Activated CD8-positive, alpha-beta memory T cell treated with anti-CD3 and anti-CD28 coated beads, Interleukin-2, amount 10 ng/mL, durations not matched to agents 7 days and 5 days (primary cell): ENCODE measurements at places on chromosomes 3 and 15. TPM values are rescaled to one million over a fixed set of nuclear protein-coding genes. Genes with fewer than 3 reads are reported as not detected.

SLC15A2 gene
- 4.8 TPM for total RNA-seq

- H3K4me1 ChIP-seq, result peaks cover 4% of the 10 kb centered on the region
- no peak overlapping the region for H3K27ac ChIP-seq
- no peak overlapping the region for H3K4me3 ChIP-seq
- H3K27me3 ChIP-seq, result peaks cover 13% of the 10 kb centered on the region
Measured at GRCh38 chr3:128697341-128697740, 28.6 kb upstream of the RAB7A start.

GRCh38 chr3:110753516-110753915, 318.1 kb upstream of the NECTIN3 start:
- H3K4me3 ChIP-seq, result no peak overlapping the region
- H3K36me3 ChIP-seq, result no peaks in the 10 kb centered on the region
- no peaks in the 10 kb centered on the region for H3K4me1 ChIP-seq
- no peak overlapping the region for H3K27ac ChIP-seq
- DNase-seq, result no peak
- no peaks in the 10 kb centered on the region for H3K27me3 ChIP-seq

DNA sequence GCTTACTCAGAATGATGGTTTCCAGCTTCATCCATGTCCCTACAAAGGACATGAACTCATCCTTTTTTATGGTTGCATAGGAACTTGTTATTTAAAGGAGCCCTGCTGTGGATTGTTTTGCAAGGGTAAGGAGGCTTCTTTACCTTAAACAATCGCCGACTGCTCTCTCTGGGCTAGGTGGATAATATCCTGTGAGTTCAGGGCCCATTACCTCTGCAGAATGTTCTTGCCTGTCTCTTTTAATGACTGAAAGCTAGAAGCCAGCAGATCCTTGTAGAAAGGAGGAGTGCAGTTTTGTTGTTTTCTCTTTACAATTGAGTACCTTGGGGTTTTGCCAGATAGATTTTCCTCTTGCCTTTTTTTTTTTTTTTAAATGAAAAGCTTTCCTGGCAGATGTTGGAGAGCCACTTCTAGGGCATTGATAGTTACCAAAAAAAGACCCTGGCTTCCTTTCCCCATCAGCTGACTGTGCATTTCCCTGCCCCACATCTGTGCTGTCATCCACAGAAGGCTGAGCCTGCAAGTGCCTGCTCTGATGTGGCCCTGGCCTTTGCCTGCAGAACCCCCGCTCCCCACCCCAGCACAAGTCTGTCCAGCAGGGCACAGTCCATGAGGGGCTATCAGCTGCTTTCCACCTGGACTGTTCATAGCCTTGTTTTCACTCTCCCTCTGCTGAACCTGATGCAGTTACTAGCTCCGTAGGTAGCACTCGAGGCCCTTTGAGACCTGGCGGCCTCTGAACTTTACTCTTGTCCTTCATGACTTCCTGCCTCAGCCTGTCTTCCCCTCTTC, 113.1 kb downstream of the CHCHD6 start:
- H3K27me3 ChIP-seq, result no peaks in the 10 kb centered on the region
- peaks cover 3% of the 10 kb centered on the region for H3K36me3 ChIP-seq
- no peaks in the 10 kb centered on the region for H3K4me1 ChIP-seq
- H3K4me3 ChIP-seq, result no peak overlapping the region

- peaks cover 49% of the 10 kb centered on the region for H3K36me3 ChIP-seq
- DNase-seq, result no peak
- no peak overlapping the region for H3K27ac ChIP-seq
- no peaks in the 10 kb centered on the region for H3K4me1 ChIP-seq
- H3K4me3 ChIP-seq, result no peak overlapping the region
Measured at GRCh38 chr15:61951949-61952348, 108.3 kb downstream of the VPS13C start.

ANXA2 gene
- total RNA-seq, result 382 TPM

GRCh38 chr3:29484633-29485032, 203.8 kb downstream of the RBMS3 start:
- no peaks in the 10 kb centered on the region for H3K27me3 ChIP-seq
- H3K36me3 ChIP-seq, result no peaks in the 10 kb centered on the region
- no peaks in the 10 kb centered on the region for H3K4me1 ChIP-seq
- no peak overlapping the region for H3K27ac ChIP-seq

GRCh38 chr3:44396200-44397171, 57.9 kb downstream of the TCAIM start:
- peaks cover under 1% of the 10 kb centered on the region for H3K4me1 ChIP-seq
- H3K27me3 ChIP-seq, result no peaks in the 10 kb centered on the region
- no peak overlapping the region for H3K4me3 ChIP-seq
- H3K27ac ChIP-seq, result no peak overlapping the region
- no peak for DNase-seq

- H3K27ac ChIP-seq, result no peak overlapping the region
- no peaks in the 10 kb centered on the region for H3K4me1 ChIP-seq
- H3K27me3 ChIP-seq, result peaks cover 22% of the 10 kb centered on the region
- DNase-seq, result no peak
- no peak overlapping the region for H3K4me3 ChIP-seq
Measured at GRCh38 chr15:99210334-99210733, 39.0 kb downstream of the TTC23 start.

DNA sequence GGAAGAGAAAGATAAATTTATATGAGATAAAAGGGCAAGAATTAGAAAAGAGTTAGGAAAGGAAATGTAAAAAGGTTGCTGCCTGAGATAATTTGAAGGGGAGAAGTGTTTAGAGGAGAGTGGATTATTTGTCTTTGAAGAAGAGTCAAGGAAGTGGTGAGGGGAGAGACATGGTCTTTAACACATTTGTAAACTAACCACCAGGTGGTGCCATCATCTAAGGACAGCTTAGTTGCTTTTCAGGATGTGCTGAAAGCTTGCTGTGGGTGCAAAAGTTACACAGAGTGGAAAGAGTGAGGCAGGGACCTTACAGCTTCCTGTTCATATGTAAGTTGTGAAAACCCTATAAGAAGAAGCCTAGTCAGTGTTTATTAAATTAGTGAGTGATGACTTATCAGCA, 114.1 kb upstream of the DNAJC19 start:
- no peaks in the 10 kb centered on the region for H3K4me1 ChIP-seq
- H3K27ac ChIP-seq, result no peak overlapping the region
- H3K27me3 ChIP-seq, result no peaks in the 10 kb centered on the region

- no peak overlapping the region for H3K4me3 ChIP-seq
- H3K27me3 ChIP-seq, result no peaks in the 10 kb centered on the region
- H3K4me1 ChIP-seq, result peaks cover 22% of the 10 kb centered on the region
- no peak for DNase-seq
- H3K36me3 ChIP-seq, result no peaks in the 10 kb centered on the region
- no peak overlapping the region for H3K27ac ChIP-seq
Measured at GRCh38 chr3:52305926-52306325, 10.2 kb upstream of the DNAH1 start.

NBEAL2 gene
- 262 TPM for total RNA-seq

- peaks cover 18% of the 10 kb centered on the region for H3K4me1 ChIP-seq
- H3K27ac ChIP-seq, result no peak overlapping the region
- DNase-seq, result no peak
- H3K36me3 ChIP-seq, result no peaks in the 10 kb centered on the region
- no peak overlapping the region for H3K4me3 ChIP-seq
Measured at GRCh38 chr3:32506466-32506865, 3.8 kb upstream of the CMTM6 start.

- H3K27ac ChIP-seq, result no peak overlapping the region
- H3K4me3 ChIP-seq, result no peak overlapping the region
- no peaks in the 10 kb centered on the region for H3K4me1 ChIP-seq
Measured at GRCh38 chr15:26804063-26804804, 31.4 kb upstream of the GABRB3 start.

DNA sequence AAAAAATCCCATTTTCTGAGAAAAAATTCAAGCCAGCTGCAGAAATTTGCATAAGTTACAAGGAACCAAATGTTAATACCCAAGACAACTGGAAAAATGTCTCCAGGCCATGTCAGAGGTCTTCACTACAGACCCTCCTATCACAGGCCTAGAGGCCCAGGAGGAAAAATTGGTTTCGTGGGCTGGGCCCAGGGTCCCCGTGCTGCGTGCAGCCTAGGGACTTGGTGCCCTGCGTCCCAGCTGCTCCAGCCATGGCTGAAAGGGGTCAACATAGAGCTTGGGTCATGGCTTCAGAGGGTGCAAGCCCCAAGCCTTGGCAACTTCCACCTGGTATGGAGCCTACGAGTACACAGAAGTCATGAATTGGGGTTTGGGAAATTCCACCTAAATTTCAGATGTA, 78.0 kb downstream of the MYH15 start:
- DNase-seq, result no peak
- peaks cover 12% of the 10 kb centered on the region for H3K36me3 ChIP-seq
- peaks cover 13% of the 10 kb centered on the region for H3K4me1 ChIP-seq
- H3K27me3 ChIP-seq, result no peaks in the 10 kb centered on the region

DNA sequence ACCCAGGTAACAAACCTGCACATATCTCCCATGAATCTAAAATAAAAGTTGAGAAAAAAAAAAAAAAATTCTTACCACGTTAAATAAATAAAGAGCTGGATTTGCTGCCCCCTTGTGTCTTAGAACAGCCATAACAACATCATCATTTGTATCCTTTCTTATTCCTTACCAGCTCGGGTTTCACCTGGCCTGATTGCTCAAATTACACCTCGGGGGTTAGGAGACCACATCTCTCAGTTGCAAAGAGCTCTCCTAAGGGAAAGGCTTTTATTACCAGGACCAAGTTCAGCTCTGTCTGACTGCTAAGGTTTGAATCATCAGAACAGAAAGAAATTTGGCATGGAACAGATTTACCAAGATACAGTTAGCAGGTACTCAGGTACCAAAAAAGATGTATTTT, 25.8 kb upstream of the RPL39L start:
- H3K4me1 ChIP-seq, result peaks cover 5% of the 10 kb centered on the region
- no peak overlapping the region for H3K27ac ChIP-seq
- H3K4me3 ChIP-seq, result no peak overlapping the region

SPTSSB gene
- total RNA-seq, result not detected

GOLGA8O gene
- total RNA-seq, result 7.8 TPM

ITIH1 gene
- total RNA-seq, result not detected

DNA sequence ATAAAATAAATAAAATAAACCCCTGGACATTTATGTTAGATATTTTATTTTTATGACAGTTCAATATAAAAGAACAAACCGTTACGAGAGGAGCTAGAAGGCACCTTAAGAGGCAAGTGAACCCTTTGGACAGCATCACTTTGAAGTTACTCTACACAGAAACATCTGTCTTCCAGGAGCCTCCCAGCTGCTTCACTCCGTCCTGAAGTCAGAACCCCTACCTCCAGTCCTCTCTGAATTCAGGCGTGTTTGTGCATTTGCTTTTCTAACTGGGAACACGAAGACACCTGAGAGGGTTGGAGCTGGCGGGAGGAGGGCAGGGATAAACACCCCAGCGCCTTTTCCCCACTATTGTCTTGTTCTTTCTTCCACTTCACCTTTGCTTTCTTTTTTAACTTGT, 46.2 kb downstream of the CMTM7 start:
- no peak overlapping the region for H3K4me3 ChIP-seq
- DNase-seq, result peak; percentile 40
- peak overlapping the region; percentile 94 for H3K27ac ChIP-seq
- peaks cover 73% of the 10 kb centered on the region for H3K4me1 ChIP-seq
- H3K36me3 ChIP-seq, result peaks cover 16% of the 10 kb centered on the region

DNA sequence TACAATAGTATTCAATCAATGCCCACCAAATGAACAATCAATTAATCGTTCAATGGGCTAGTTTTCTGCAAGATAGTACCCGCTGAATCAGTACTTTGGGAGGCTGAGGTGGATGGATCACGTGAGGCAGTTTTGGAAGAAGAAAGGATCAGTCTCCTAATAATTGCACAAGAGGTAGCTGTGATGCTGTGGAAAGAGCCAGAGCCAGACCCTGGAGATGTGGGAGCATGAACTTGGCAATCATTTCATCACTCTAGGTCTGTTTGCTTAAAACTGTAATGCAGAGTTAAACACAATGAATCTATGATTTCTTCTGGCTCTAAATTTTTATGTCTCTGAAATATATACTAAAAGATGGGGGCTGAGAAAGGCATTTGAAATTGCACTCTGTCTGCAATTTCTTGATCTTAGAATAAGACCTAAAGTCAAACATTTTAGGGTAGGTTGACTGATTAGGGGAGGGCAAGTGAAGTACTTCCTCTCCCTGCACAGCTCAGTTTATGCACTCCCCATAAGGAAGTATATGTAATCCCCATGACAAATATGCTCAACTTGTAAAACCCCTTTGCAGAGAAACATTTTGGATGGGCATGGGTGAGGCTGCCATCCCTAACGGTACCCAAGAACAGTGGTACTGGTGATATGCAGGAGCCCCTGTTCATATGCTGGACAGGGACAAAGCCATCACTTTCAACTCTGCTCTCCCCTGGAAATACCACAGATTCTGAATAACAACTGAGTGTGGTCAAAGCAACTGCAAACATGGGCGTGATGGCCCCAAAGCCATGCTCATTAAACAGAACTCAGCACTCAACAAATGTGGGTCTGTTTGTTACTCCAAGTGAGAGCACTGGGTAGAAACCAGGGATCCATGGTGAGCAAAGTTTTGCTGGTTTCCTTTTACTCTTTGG, 28.6 kb upstream of the SPATA12 start:
- H3K27me3 ChIP-seq, result peaks cover 6% of the 10 kb centered on the region
- H3K36me3 ChIP-seq, result no peaks in the 10 kb centered on the region
- no peak overlapping the region for H3K4me3 ChIP-seq
- no peak for DNase-seq

GRCh38 chr3:176840641-176841286, 356.5 kb downstream of the TBL1XR1 start:
- no peak for DNase-seq
- no peak overlapping the region for H3K27ac ChIP-seq
- H3K4me1 ChIP-seq, result no peaks in the 10 kb centered on the region
- H3K4me3 ChIP-seq, result no peak overlapping the region

DOCK3 gene
- total RNA-seq, result 4.1 TPM

GRCh38 chr15:100105101-100105500, 236.7 kb downstream of the ADAMTS17 start:
- H3K4me3 ChIP-seq, result no peak overlapping the region
- DNase-seq, result no peak
- no peaks in the 10 kb centered on the region for H3K36me3 ChIP-seq
- no peaks in the 10 kb centered on the region for H3K27me3 ChIP-seq
- H3K4me1 ChIP-seq, result no peaks in the 10 kb centered on the region

PCCB gene
- 34.5 TPM for total RNA-seq

DNA sequence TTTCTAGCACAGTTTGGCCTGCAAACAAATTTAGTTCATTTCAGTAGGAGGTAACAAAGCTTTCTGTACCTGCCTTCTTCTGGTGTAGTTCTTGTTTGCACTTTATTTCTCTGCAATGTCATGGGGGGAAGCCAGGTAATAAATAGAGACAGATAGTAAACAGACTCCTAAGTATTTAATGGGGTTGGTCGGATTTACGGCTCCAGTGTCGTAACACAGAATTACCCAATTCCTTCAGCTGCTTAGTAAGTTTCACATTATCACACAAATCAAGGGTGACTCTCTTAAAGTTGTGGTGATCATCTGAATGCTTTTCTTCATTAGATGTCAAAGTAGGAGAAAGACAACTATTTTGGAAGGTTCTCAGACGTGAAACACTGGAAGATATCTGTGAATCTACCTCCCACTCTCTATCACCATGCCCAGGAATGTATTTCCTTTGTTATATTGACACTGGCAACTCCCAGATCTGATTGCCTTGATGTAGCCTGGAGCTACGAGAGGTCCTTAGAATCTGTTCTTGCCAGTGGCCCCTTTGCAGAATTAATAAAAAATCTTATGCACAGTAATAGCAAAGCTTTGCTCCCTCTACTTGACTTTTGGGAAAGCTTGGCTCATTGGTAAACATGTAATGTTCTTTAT, 25.0 kb upstream of the TMC3 start:
- DNase-seq, result no peak
- no peaks in the 10 kb centered on the region for H3K36me3 ChIP-seq
- no peak overlapping the region for H3K4me3 ChIP-seq
- H3K4me1 ChIP-seq, result peaks cover 2% of the 10 kb centered on the region

RASL12 gene
- not detected for total RNA-seq

GRCh38 chr15:29711531-29711930, 110.7 kb downstream of the TJP1 start:
- no peak for DNase-seq
- H3K27ac ChIP-seq, result no peak overlapping the region
- no peaks in the 10 kb centered on the region for H3K4me1 ChIP-seq
- no peaks in the 10 kb centered on the region for H3K36me3 ChIP-seq

ST3GAL6 gene
- 0.12 TPM for total RNA-seq

ZNF502 gene
- 1.1 TPM for total RNA-seq
